Neural crest cell (in vitro differentiated cells): ENCODE measurements at places on chromosomes 11 and 22. TPM values are rescaled to one million over a fixed set of nuclear protein-coding genes. Genes with fewer than 3 reads are reported as not detected.

GRCh38 chr22:25941365-25941960, 199.5 kb downstream of the MYO18B start:
- peaks cover 34% of the 10 kb centered on the region for H3K4me1 ChIP-seq
- peaks cover 2% of the 10 kb centered on the region for H3K27me3 ChIP-seq
- H3K36me3 ChIP-seq = no peaks in the 10 kb centered on the region
- no peak for DNase-seq
- H3K27ac ChIP-seq = no peak overlapping the region

- H3K27me3 ChIP-seq = peaks cover 24% of the 10 kb centered on the region
- no peaks in the 10 kb centered on the region for H3K4me1 ChIP-seq
- H3K36me3 ChIP-seq = no peaks in the 10 kb centered on the region
- DNase-seq = no peak
- H3K27ac ChIP-seq = no peak overlapping the region
Measured at GRCh38 chr11:1566381-1567051, 5.6 kb downstream of the DUSP8 start.

- no peak for DNase-seq
- no peaks in the 10 kb centered on the region for H3K27me3 ChIP-seq
- no peak overlapping the region for H3K27ac ChIP-seq
- no peaks in the 10 kb centered on the region for H3K4me1 ChIP-seq
- no peak overlapping the region for H3K4me3 ChIP-seq
- peaks cover 5% of the 10 kb centered on the region for H3K36me3 ChIP-seq
Measured at GRCh38 chr11:18618342-18619025, 15.7 kb downstream of the SPTY2D1 start.

- H3K4me3 ChIP-seq = no peak overlapping the region
- peaks cover 2% of the 10 kb centered on the region for H3K36me3 ChIP-seq
- no peaks in the 10 kb centered on the region for H3K4me1 ChIP-seq
- peak overlapping the region; percentile 27 for H3K27ac ChIP-seq
- no peak for DNase-seq
Measured at GRCh38 chr22:31646186-31647019, 15.6 kb downstream of the PISD start.

DNA sequence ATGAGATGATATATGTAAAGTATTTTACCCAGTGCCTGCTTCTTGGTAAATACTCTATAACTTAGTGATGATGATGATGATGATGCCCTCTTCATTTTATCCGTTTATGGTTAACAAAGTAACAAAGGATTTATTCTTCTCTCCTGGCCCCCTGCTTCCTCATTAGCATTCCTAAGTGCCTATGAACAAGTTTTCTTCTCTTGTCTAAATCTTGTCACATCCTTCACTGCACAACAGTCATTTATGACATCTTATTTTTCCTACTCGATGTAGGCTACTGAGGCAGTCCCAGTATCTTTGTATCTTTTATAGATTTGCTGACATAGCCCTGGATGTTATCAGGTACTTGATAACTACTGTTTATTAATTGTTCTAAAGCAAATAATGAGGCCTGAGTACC, 754.4 kb upstream of the ARHGAP42 start:
- no peaks in the 10 kb centered on the region for H3K4me1 ChIP-seq
- H3K27me3 ChIP-seq = no peaks in the 10 kb centered on the region
- DNase-seq = no peak
- no peak overlapping the region for H3K4me3 ChIP-seq
- peaks cover 2% of the 10 kb centered on the region for H3K36me3 ChIP-seq
- H3K27ac ChIP-seq = no peak overlapping the region

- no peaks in the 10 kb centered on the region for H3K27me3 ChIP-seq
- H3K27ac ChIP-seq = no peak overlapping the region
- no peak for DNase-seq
- H3K36me3 ChIP-seq = no peaks in the 10 kb centered on the region
- H3K4me3 ChIP-seq = no peak overlapping the region
Measured at GRCh38 chr11:132549001-132549400, 983.3 kb downstream of the OPCML start.

DNA sequence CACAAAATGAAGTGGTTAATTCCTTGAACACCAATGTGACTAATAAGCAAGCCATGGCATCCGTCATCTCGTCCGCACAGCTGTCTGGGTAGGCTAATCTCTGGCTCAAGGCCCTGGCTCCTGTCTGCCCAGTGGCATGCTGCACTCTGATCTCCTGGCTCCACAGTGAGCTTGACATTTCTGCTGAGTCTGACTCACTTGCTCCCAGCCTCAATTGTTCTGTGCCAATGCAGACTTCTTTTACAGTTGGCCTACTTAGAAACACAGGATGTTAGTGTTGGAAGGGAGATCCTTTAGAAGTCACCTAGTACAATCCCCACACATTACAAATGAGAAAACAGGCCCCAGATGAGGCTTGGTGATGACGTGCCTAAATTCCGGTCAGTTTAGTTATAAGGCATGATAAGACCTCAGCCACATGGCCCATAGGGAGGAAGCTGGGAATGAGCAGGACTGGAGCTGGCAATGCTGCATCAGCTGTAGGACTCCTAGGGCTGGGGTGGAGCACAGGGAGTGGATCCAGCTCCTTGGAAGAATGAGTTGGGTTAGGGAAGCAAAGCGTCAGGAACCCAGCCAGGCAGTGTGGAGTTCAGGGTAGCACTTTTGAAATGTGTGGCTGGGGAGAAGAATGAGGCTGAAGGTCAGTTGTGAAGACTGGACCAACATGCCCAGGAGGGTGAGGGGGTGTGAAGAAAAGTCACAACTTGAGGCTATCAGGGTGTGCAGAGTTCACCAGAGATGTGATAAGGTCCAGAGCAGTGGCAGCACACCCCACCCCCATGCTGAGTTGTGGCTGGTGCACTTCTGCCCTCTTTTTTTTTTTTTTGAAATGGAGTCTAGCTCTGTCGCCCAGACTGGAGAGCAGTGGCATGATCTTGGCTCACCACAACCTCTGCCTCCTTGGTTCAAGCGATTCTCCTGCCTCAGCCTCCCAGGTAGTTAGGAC, 70.2 kb upstream of the EED start:
- no peak overlapping the region for H3K4me3 ChIP-seq
- H3K36me3 ChIP-seq = no peaks in the 10 kb centered on the region
- H3K27me3 ChIP-seq = no peaks in the 10 kb centered on the region
- DNase-seq = no peak
- no peak overlapping the region for H3K27ac ChIP-seq
- H3K4me1 ChIP-seq = no peaks in the 10 kb centered on the region

DNA sequence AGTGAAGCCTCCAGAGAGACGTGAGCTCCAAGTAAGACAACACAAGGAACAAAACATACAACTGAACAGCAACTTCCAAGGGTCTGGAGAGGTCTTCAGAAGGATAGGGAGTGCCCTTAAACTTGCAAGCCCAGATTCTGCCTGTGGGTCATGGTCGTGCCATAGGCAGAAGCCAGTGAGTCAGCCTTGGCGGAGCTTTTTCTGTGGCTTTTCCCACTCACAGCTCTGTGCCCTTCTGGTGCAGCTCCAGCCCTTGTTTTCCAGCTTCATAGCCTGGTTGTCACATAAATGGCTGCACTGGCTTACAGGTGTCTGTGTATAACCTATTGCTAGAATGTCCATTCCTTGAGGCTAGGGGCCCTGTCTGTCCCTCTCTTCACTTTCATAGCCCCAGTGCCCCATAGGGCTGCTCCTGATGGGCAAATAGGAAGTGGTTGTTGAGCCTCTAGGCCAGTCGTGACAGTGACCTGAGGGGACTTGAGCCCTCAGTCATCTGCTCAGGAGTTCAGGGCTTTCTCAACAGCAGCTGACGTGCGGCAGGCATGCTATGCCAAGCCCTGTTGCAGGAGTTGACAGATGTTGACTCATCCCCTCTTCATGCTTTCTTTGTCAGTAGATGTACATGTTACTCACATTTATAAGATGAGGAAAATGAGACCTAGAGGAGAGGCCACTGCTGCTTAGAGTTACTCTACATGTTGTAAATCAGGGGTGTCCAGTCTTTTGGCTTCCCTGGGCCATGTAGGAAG, 7.4 kb downstream of the MED15 start:
- no peaks in the 10 kb centered on the region for H3K36me3 ChIP-seq
- H3K4me1 ChIP-seq = peaks cover 42% of the 10 kb centered on the region
- peak overlapping the region; percentile 22 for H3K27ac ChIP-seq
- no peak overlapping the region for H3K4me3 ChIP-seq
- no peaks in the 10 kb centered on the region for H3K27me3 ChIP-seq
- no peak for DNase-seq

- H3K27me3 ChIP-seq = no peaks in the 10 kb centered on the region
- H3K27ac ChIP-seq = no peak overlapping the region
- DNase-seq = no peak
- H3K4me1 ChIP-seq = no peaks in the 10 kb centered on the region
- H3K36me3 ChIP-seq = no peaks in the 10 kb centered on the region
Measured at GRCh38 chr11:47659276-47659675, 16.9 kb upstream of the MTCH2 start.

DNA sequence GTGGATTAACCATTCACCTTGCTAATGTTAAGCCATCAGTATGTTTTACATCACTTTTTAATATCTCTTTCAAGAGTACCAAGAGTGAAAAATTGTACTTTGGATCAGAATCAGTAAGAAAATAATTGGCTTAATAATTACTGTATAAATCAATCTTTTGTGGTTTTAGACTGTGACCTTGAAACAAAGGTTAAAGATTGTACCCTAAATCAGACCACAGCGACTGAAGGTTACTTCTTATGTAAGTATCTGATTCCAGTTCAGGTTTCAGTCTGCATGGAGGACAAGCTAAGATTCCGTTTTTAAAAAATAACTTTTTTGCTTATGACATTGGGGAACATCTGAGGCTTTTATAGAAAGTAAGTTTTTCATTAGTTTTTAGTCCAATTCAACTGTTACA, 18.9 kb downstream of the CAT start:
- H3K27me3 ChIP-seq = no peaks in the 10 kb centered on the region

GRCh38 chr22:39182478-39183030, 30.1 kb upstream of the CBX7 start:
- peaks cover 31% of the 10 kb centered on the region for H3K4me1 ChIP-seq
- H3K27me3 ChIP-seq = no peaks in the 10 kb centered on the region
- DNase-seq = no peak
- no peak overlapping the region for H3K4me3 ChIP-seq

GRCh38 chr11:70399681-70400112, 1.4 kb downstream of the CTTN start:
- DNase-seq = no peak
- peak overlapping the region; percentile 85 for H3K4me3 ChIP-seq
- no peaks in the 10 kb centered on the region for H3K27me3 ChIP-seq
- H3K4me1 ChIP-seq = peaks cover 30% of the 10 kb centered on the region

DNA sequence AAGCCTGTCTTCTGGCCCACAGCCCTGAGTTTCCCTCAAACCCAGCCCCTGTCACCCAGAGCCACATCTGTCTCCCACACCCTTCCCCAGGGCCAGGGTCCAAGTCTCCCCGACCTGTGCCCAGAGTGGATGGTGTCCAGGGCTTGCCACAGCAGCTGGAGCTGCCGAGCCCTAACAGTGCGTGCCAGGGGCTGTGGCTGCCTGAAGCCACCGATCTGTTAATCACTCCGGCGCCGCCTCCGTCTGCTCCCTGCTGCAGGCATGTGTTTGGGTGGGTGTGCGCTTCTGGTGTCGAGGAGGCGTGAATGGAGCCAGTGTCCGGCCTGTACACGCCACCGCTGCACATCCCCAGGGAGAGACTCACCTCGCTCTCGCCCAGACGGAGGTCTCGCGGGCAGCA, 26.1 kb downstream of the SHISAL1 start:
- H3K27ac ChIP-seq = no peak overlapping the region
- DNase-seq = no peak
- H3K36me3 ChIP-seq = no peaks in the 10 kb centered on the region
- H3K4me1 ChIP-seq = peaks cover 47% of the 10 kb centered on the region
- H3K4me3 ChIP-seq = no peak overlapping the region

GRCh38 chr11:61834278-61835048, 6.4 kb downstream of the FADS2 start:
- H3K36me3 ChIP-seq = peaks cover 24% of the 10 kb centered on the region
- DNase-seq = peak; percentile 48
- no peaks in the 10 kb centered on the region for H3K27me3 ChIP-seq
- H3K4me1 ChIP-seq = peaks cover 71% of the 10 kb centered on the region
- H3K4me3 ChIP-seq = peak overlapping the region; percentile 89
- peak overlapping the region; percentile 98 for H3K27ac ChIP-seq

GRCh38 chr11:34625576-34625975, 4.7 kb downstream of the EHF start:
- H3K4me3 ChIP-seq = no peak overlapping the region
- no peaks in the 10 kb centered on the region for H3K36me3 ChIP-seq
- DNase-seq = no peak
- peaks cover 10% of the 10 kb centered on the region for H3K4me1 ChIP-seq
- H3K27me3 ChIP-seq = no peaks in the 10 kb centered on the region
- no peak overlapping the region for H3K27ac ChIP-seq

GRCh38 chr11:7605186-7605943, 67.9 kb downstream of the CYB5R2 start:
- DNase-seq = no peak
- no peak overlapping the region for H3K27ac ChIP-seq
- H3K4me1 ChIP-seq = peaks cover 15% of the 10 kb centered on the region
- H3K36me3 ChIP-seq = no peaks in the 10 kb centered on the region

DNA sequence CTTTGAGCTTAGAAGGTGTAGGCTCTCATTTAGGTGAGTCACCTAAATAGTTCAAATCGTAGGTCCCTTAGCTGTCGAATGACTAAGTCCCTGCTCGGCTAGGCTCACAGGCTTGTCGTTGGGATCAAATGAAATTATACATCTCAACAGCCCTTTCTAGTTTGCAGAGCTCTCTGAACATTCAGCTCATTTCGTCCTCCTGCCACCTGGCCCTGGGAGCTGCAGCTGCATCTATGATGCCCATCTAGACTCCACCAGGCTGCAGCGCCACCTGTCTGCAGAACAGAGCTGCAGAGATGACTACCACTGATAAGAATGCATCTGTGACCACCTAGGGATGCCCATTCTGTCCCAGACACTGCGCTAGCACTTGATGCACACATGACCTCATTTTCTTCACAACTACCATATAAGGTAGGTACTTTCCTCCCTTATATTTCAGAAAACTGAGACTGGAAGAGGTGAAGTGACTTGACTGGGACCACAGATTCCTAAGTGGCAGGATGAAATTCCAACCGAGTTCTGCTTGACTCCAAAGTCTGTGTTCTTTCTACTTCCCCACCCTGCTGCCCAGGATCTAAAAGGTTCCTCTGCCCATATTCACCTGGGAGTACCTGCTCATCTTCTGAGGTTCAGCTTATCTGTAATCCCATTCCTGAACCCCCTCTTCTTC, 141.1 kb upstream of the NARS2 start:
- H3K27me3 ChIP-seq = no peaks in the 10 kb centered on the region
- H3K27ac ChIP-seq = no peak overlapping the region
- H3K4me1 ChIP-seq = no peaks in the 10 kb centered on the region
- DNase-seq = peak; percentile 68
- H3K4me3 ChIP-seq = no peak overlapping the region

ZFP91 gene
- 48.0 and 51.5 TPM in 2 replicates for total RNA-seq

SCN4B gene
- total RNA-seq = 2.0 and 2.4 TPM in 2 replicates

ASCL2 gene
- 0.16 TPM in 1 of 2 replicates, not detected in the other for total RNA-seq

CD44 gene
- 0.65 and 1.4 TPM in 2 replicates for total RNA-seq

C22orf31 gene
- total RNA-seq = not detected in 2 replicates

BACE1-AS gene
- 17.6 and 18.1 TPM in 2 replicates for total RNA-seq

CLDN5 gene
- total RNA-seq = 1.0 and 1.3 TPM in 2 replicates

CCDC116 gene
- 1.2 and 1.3 TPM in 2 replicates for total RNA-seq

OR4D5 gene
- not detected in 2 replicates for total RNA-seq
